Esophagus muscularis mucosa (tissue), 4 donors: ENCODE measurements at places on chromosomes 13 and 19. TPM values are rescaled to one million over a fixed set of nuclear protein-coding genes. Genes with fewer than 3 reads are reported as not detected.

Gene CATSPERD
- total RNA-seq = not detected

Gene C1QTNF9
- total RNA-seq = 0.32 TPM

Gene SERP2
- total RNA-seq = 9.5 TPM

Gene MAST3
- total RNA-seq = 7.4 TPM

DNA sequence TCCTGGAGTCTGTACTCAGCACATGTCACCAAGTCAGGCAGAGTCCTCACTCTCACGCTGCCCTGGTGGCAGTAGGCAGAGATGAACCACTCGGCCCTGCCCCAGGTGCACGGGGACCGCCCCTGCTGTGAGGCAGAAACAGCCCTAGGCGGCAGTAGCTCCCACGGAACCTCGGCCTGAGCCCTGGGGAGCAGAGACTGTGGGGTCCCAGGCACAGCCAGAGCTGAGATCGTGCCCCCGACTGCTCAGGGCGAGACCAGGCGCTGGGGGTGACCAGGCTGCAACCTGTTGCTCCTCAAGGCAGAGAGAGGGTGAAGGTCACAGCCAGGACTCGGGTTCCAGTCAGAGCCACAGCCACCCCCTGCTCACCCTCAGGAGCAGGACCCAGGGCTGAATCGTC, 34.9 kb downstream of the AP1M1 start:
- DNase-seq = no peak

DNA sequence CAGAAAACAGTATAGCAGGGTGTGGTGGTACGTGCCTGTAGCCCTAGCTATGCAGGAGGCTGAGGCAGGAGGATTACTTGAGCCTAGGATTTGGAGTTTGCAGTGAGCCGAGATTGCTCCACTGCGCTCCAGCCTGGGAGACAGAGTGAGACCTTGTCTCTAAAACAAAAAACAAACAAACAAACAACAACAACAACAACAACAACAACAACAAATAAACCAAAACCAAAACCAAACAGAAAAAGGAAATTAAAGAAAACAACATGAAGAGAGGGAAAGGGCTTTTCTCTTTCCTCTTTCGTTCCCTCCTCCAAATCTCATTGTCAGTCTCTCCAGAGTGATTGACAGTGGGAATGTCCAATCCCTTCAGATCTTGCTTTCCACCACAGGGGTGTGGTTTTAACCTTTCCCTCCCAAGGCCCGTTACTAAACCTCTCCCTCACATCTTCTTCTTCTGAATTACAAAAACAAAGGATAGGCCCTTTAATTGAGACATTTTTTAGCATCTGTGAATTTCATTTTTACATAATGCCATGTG, 341.2 kb downstream of the HS6ST3 start:
- DNase-seq = no peak

GRCh38 chr13:113535381-113535781, 44.9 kb upstream of the DCUN1D2 start:
- DNase-seq = no peak

GRCh38 chr13:114090476-114090875, 41.9 kb downstream of the RASA3 start:
- DNase-seq = no peak

DNA sequence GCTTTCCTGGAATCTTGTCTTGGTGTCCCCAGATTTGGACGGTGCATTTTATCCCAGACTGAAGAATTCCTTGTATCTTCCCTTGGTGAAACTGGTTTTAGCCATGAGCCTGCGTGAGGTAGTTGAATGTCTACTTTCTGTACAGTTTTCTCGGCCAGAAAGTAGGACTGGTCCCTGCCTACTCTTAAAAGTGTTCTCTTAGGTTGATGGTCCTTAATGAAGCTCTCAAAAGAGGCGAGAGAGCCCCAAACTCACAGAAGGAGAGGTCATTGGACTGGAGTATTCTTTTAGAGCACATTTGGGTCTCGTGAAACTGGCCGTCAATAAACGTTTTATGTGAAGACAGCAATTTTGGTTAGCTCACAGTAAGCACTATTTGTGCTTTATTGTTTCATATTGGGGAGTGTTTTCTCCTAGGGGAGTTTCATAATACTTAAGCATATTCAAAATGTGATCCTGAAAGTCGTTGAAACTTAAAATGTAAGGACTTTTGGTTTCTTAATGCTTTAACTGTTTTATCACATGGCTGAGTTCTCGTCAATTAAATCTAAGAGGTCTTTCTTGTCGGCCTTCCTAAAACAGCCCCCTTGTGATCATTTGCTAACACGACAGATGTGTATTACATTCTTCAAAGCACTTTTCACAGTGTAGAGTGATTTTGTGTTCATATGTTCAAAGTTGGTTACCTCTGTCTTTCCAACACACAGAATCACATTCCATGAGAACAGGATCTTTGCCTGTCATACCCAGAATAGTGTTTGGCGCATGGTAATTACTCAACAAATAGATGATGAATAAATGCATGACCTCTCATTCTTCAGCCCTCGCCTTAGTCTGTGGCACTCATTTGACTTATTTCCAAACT, 889 bp downstream of the GTF2F2 start:
- DNase-seq = no peak

GRCh38 chr19:51422053-51422448, 4.6 kb upstream of the SIGLEC10 start:
- DNase-seq = no peak

DNA sequence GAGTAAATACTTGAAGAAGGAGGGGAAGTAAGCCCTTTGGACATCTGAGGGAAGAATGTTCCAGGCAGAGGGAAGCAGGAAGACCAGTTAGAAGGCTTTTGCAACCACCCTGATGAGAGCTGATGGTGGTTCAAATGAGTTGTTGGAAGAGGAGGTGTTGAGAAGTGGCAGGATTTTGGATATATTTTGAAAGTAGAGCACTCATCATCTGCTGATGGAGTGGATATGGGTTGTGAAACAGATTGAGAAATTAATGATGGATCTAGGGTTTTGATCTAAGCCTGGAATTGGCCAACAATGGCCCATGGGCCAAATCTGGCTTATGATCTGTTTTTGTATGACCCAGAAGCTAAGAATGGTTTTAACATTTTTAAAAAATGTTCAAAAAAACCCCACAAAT, 230.7 kb downstream of the NDFIP2 start:
- DNase-seq = no peak
